Right ventricle myocardium superior (tissue), 1 donor: ENCODE measurements at places on chromosomes 5 and 9. TPM values are rescaled to one million over a fixed set of nuclear protein-coding genes. Genes with fewer than 3 reads are reported as not detected.
A peak's percentile ranks its signal among the peaks of the same experiment; 100 is the strongest.

Gene FCN2
- total RNA-seq: 0.30 TPM

Gene IFNA5
- total RNA-seq: not detected

Gene PCDHGA8
- total RNA-seq: 10.1 TPM

Gene SPARC
- 435 TPM for total RNA-seq

Gene ROR2
- 0.43 TPM for total RNA-seq

Gene GRXCR2
- 9.6 TPM for total RNA-seq

Gene SPATA31A3
- total RNA-seq: not detected

Gene SPATA31A6
- not detected for total RNA-seq

Gene FSTL4
- total RNA-seq: not detected

Gene STPG3
- total RNA-seq: 1.3 TPM

Gene TMEFF1
- total RNA-seq: not detected

DNA sequence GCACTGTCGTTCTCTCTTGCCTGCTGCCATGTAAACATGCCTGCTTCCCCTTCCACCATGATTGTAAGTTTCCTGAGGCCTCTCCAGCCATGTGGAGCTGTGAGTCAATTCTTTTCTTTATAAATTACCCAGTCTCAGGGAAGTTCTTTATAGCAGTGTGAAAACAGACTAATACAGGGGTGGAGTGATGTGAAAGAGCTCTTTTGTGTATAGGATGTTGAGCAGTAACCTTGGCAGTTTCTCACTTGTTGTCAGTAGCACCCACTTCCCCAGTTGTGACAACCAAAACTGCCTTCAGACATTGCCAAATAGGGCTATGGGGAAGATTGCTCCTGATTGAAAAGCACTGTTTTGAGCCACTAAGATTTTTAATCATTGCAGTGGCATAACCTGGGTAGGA is 552.2 kb upstream of the ZNF462 start:
- DNase-seq: no peak

- no peak for DNase-seq
Measured at GRCh38 chr5:17678751-17679324, 44.6 kb downstream of the TAF11L14 start.

- no peak for DNase-seq
Measured at GRCh38 chr5:138064526-138064925, 19.3 kb upstream of the WNT8A start.

- DNase-seq: no peak
Measured at GRCh38 chr9:110620726-110621125, 41.2 kb upstream of the SVEP1 start.

GRCh38 chr5:150945947-150946346 is 41.2 kb upstream of the ZNF300 start:
- no peak for DNase-seq

GRCh38 chr5:78215565-78215964 is 78.9 kb downstream of the AP3B1 start:
- DNase-seq: no peak

GRCh38 chr9:114590328-114590727 is 2.8 kb downstream of the ATP6V1G1 start:
- DNase-seq: no peak

- peak; percentile 45 for DNase-seq
Measured at GRCh38 chr9:122213589-122214413, 15.0 kb downstream of the LHX6 start.

DNA sequence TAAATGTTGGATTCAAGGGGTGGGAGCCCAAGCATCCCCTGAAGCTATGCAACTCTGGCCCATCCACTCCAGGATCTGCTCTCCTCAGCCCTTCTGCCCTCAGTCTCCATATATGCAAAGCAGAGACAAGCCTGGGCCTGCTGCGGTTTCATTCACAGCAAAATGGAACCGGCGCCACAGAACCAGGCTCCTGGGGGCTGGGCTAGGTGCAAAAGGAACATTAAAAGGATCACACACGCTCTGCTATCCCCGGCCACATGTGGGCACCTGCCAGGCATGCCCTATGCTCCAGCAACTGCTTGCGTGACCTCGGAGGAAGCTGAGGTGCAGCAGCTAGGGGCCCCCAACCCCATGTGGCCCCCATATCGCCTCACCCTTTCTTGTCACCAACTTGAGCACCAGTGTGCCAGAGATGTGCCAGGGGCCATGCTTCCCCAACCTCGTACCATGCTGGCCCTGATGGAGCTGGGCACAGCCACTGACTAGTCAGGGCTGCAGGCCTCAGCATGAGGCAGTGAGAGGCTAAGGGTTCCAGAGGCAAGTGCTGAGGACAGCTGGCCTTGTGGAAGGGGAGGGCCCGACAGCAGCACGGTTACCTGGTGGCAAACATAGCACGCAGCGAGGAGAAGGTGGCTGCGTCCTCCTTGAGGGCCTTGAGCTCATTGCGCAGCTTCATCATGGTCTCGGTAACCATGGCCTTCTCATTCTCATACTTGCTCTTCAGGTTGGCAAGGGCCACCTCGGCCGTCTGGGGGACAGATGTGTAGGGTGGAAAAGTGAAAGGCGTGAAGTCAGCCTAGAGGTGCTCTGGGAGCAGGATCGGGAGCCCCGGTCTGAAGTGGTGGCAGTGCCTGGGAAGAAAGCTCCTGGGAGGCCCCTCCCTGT is 47.2 kb downstream of the BICD2 start:
- DNase-seq: no peak

DNA sequence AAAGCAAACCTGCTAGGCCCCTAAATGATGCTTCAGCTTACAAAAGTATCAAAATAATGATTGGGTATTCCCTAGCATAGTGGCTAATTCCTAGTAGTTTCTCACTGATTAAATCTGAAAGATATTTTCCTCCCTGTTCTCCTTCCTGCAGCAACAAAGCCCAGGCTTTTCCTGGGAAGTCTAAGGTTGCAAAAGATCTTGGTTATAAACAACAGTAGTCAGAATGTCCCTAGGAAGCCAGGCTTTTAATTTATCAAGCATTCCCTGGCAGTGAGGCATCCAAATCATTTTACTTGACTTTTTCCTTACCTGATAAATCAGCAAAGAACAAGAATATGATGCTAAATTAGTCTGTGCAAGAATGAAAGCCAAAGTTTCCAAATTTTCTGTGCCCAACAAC is 272.0 kb downstream of the PDE4D start:
- no peak for DNase-seq

- DNase-seq: no peak
Measured at GRCh38 chr9:74887981-74888370, 255 bp upstream of the TRPM6 start.

- no peak for DNase-seq
Measured at GRCh38 chr5:146797658-146798057, 80.9 kb downstream of the PPP2R2B start.

DNA sequence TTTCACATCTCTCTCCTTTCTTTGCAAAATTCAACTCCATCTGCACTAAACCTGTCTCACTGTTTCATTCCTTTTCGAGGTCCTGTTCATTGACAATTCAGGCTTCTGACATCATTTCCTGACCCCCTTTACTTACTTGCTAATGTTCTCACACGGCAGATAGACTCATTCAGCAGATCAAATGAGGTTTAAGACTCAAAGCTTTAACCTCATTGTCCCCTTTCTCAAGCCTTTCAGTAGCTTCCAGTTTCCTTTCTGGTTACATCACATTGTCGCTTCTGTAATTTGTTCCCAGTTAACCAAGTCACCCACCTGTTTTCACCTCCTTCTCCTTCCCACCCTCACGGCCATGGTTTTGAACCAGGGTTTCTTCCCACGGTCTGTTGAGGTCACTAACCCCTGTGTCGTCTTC is 143.4 kb upstream of the OTULINL start:
- DNase-seq: no peak

- no peak for DNase-seq
Measured at GRCh38 chr5:124459984-124460383, 286.5 kb downstream of the ZNF608 start.

DNA sequence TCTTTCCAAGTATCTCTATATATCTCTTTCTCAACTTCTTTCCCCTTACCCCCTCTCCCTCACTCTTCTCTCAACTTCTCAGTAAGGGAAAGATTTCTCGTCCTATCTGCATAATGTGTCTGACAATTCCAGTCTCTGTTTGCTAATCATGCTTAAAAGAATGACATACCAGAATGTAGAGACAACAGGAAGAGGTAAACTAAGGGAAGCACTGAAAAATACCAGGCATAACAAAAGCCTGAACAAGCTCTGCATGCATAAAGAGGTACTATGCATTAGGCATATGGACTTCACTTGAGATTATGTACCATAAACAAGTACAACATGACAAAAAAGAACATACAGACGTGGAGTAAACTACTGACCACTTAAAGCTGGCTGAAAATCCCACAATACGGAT is 62.6 kb downstream of the SEMA5A start:
- DNase-seq: no peak
